ENCODE measurements at places on chromosomes 5 and 9. TPM values are rescaled to one million over a fixed set of nuclear protein-coding genes. Genes with fewer than 3 reads are reported as not detected.

- peak; percentile 62 for DNase-seq
Observed at GRCh38 chr5:154369682-154370081, 76.1 kb upstream of the SAP30L start.

GRCh38 chr9:113578882-113579282 lies 115.4 kb downstream of the RGS3 start:
- peak; percentile 99 for DNase-seq

GRCh38 chr5:149265597-149265996 lies 6.1 kb upstream of the AFAP1L1 start:
- peak; percentile 79 for DNase-seq

DNA sequence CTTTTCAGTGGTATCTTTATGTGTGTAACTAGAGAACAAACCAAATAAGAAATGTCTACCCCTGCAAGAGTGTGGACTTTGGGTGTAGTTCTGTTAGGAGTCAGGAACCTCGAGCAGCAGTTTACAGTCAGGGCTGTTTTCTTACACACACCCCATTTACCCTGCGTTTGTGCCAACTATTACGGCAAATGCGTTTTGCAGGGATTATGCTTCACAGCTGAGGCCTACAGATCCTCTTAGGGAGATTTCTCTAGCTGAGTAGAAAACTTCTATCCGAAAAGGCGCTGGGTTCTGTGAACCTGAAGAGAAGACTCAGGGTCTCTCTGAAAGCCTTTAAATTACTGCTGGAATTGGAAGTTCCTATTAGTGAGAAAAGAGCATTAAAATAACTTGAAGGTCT lies 51.4 kb downstream of the ACER2 start:
- no peak for DNase-seq

The FGD3 gene
- total RNA-seq: not detected

The TRIM36 gene
- total RNA-seq: 0.36 TPM
